ENCODE measurements at places on chromosomes 3 and 15. TPM values are rescaled to one million over a fixed set of nuclear protein-coding genes. Genes with fewer than 3 reads are reported as not detected.

Gene CLSTN2
- total RNA-seq: 92.3 TPM

Gene MAP1A
- 7.6 TPM for total RNA-seq

Gene CPNE4
- total RNA-seq: not detected

Gene SCN5A
- 0.76 TPM for total RNA-seq

Gene FMN1
- total RNA-seq: 0.33 TPM

Gene FOXL2NB
- not detected for total RNA-seq

Gene CLDN16
- 0.16 TPM for total RNA-seq

Gene XIRP1
- total RNA-seq: 0.16 TPM

Gene SLC22A14
- total RNA-seq: 0.16 TPM

Gene FSIP1
- total RNA-seq: 0.16 TPM

Gene DUSP7
- 25.4 TPM for total RNA-seq

Gene THBS1
- total RNA-seq: 94.2 TPM

Gene NPAP1
- not detected for total RNA-seq

Gene KAT2B
- total RNA-seq: 7.1 TPM

Gene ABHD2
- total RNA-seq: 53.4 TPM

Gene MYH15
- total RNA-seq: under 0.01 TPM

Gene C3orf70
- 0.49 TPM for total RNA-seq

Gene DLL4
- total RNA-seq: 0.13 TPM

Gene PLA2G4D
- not detected for total RNA-seq

Gene DAZL
- total RNA-seq: not detected

Gene C3orf62
- total RNA-seq: 0.76 TPM

Gene ACKR2
- 0.89 TPM for total RNA-seq

Gene IGSF10
- 1.1 TPM for total RNA-seq

Gene LSAMP
- 9.8 TPM for total RNA-seq

Gene LEKR1
- total RNA-seq: 0.38 TPM

Gene GOLGA8K
- total RNA-seq: not detected

Gene HCN4
- total RNA-seq: under 0.01 TPM

Gene C3orf22
- not detected for total RNA-seq

Gene TMEM158
- total RNA-seq: 20.9 TPM

Gene IL20RB
- total RNA-seq: 0.33 TPM

Gene MKRN3
- total RNA-seq: not detected

Gene CYP11A1
- total RNA-seq: 1.6 TPM

Gene GALNT15
- total RNA-seq: 0.33 TPM

Gene SH2D7
- not detected for total RNA-seq

Gene CCK
- not detected for total RNA-seq

Gene ADPRH
- 8.1 TPM for total RNA-seq

Gene GXYLT2
- 17.6 TPM for total RNA-seq

Gene THSD4
- total RNA-seq: 51.3 TPM

Gene TOP2B
- 33.2 TPM for total RNA-seq

Gene FANCD2OS
- total RNA-seq: not detected

Gene NDN
- 56.5 TPM for total RNA-seq

Data from mesangial cell (primary cell).